ENCODE measurements at places on chromosomes 7 and 10.
A peak's percentile ranks its signal among the peaks of the same experiment; 100 is the strongest.

GRCh38 chr7:43584195-43584586 is 1.3 kb downstream of the STK17A start:
- no peaks in the 10 kb centered on the region for H3K27me3 ChIP-seq
- peak overlapping the region; percentile 89 for H3K27ac ChIP-seq
- H3K36me3 ChIP-seq: no peaks in the 10 kb centered on the region
- DNase-seq: peak; percentile 29

GRCh38 chr7:117082647-117083046 is 129.3 kb downstream of the ST7 start:
- no peaks in the 10 kb centered on the region for H3K27me3 ChIP-seq
- no peaks in the 10 kb centered on the region for H3K36me3 ChIP-seq
- H3K27ac ChIP-seq: no peak overlapping the region
- peaks cover 6% of the 10 kb centered on the region for H3K4me1 ChIP-seq
- H3K4me3 ChIP-seq: no peak overlapping the region
- no peak for DNase-seq

- H3K36me3 ChIP-seq: no peaks in the 10 kb centered on the region
- peak overlapping the region; percentile 78 for H3K4me3 ChIP-seq
- DNase-seq: peak; percentile 63
- peak overlapping the region; percentile 98 for H3K27ac ChIP-seq
These were observed 734 bp downstream of the CHST3 start for GRCh38 chr10:71964743-71965515.

DNA sequence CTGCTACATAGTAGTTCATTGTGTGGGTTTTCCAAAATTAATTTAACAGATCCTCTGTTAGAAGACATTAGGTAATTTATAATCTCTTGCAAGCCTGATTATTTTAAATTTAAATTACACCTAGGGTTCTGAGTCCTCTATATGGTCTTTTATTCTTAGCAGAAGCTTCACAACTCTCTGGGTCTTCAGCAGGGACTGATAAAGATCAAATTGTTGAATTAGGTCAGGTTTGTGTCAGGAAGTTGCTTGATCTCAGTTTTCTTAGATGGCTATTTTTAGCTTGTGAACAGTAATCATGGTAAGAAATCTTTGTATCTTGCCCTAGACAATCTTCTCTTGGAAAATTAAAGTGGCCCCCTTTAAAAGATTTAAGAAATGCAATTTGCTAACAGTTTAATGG is 183.1 kb upstream of the HDAC9 start:
- no peaks in the 10 kb centered on the region for H3K36me3 ChIP-seq
- H3K27ac ChIP-seq: no peak overlapping the region
- H3K4me1 ChIP-seq: no peaks in the 10 kb centered on the region
- no peaks in the 10 kb centered on the region for H3K27me3 ChIP-seq

GRCh38 chr7:112214883-112215282 is 8.4 kb downstream of the ZNF277 start:
- no peak overlapping the region for H3K27ac ChIP-seq
- H3K36me3 ChIP-seq: no peaks in the 10 kb centered on the region
- DNase-seq: no peak
- H3K4me1 ChIP-seq: no peaks in the 10 kb centered on the region

DNA sequence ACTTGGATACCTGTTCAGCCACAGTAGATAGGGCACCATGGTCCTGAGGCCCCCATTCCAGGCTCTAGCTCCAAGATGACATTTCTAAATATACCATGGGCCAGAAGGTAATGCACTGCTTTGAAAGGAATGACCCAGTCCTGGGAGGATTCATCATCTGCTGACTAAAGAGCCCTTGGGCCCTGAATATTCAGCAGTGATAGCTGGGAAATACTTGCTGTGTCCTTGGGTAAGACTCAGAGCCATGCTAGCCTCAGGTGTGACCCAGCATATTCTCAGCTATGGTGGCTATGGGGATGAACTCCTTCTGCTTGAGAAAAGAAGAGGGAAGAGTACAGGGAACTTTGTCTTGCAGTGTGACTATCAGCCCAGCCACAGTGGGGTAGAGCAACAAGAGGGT is 21.3 kb upstream of the AGR2 start:
- H3K27ac ChIP-seq: no peak overlapping the region
- no peaks in the 10 kb centered on the region for H3K4me1 ChIP-seq
- H3K4me3 ChIP-seq: no peak overlapping the region
- H3K36me3 ChIP-seq: no peaks in the 10 kb centered on the region
- no peaks in the 10 kb centered on the region for H3K27me3 ChIP-seq

DNA sequence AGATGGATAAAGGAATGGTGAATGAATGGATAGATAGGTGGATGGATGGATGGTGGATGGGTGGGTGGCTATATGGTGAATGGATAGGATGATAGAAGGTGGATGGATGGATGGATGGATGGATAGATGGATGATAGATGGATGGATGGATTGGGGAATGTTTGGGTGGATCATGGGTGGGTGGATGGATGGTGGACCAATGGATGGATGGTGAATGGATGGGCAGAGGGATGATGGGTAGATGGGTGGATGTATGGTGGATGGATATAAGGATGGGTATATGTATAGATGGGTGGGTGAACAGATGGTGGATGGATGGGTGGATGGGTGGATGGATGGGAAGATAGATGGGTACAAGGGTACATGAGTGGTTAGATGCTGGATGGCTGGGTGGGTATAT is 322.4 kb downstream of the ADARB2 start:
- no peak for DNase-seq
- peaks cover 4% of the 10 kb centered on the region for H3K27me3 ChIP-seq
- H3K27ac ChIP-seq: no peak overlapping the region
- no peaks in the 10 kb centered on the region for H3K4me1 ChIP-seq

DNA sequence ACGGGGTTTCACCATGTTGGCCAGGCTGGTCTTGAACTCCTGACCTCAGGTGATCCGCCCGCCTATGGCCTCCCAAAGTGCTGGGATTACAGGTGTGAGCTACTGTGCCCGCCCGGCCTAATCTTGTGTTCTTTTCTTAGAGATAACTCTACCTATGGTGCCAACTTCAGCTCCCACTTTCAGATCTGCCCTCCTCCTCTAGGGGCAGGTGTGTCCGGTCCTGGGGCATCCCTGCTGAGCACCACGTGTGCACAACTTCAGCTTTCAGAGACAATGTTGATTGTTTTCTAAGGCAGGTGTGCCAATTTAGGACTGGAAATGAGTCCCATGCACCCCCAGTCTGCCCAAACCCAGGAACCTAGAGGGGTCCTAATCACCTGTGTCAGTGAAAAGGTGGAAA is 18.5 kb upstream of the FXYD4 start:
- no peak overlapping the region for H3K4me3 ChIP-seq
- peaks cover 10% of the 10 kb centered on the region for H3K27me3 ChIP-seq
- no peaks in the 10 kb centered on the region for H3K4me1 ChIP-seq
- H3K27ac ChIP-seq: no peak overlapping the region

- no peaks in the 10 kb centered on the region for H3K36me3 ChIP-seq
- DNase-seq: no peak
- no peak overlapping the region for H3K27ac ChIP-seq
- H3K4me3 ChIP-seq: no peak overlapping the region
- no peaks in the 10 kb centered on the region for H3K27me3 ChIP-seq
These were observed 287.8 kb upstream of the IGFBP3 start for GRCh38 chr7:46208635-46209525.

GRCh38 chr7:114088470-114088940 is 169.7 kb upstream of the PPP1R3A start:
- H3K27ac ChIP-seq: peak overlapping the region; percentile 87
- peak overlapping the region; percentile 68 for H3K4me3 ChIP-seq
- H3K27me3 ChIP-seq: no peaks in the 10 kb centered on the region
- no peaks in the 10 kb centered on the region for H3K4me1 ChIP-seq

DNA sequence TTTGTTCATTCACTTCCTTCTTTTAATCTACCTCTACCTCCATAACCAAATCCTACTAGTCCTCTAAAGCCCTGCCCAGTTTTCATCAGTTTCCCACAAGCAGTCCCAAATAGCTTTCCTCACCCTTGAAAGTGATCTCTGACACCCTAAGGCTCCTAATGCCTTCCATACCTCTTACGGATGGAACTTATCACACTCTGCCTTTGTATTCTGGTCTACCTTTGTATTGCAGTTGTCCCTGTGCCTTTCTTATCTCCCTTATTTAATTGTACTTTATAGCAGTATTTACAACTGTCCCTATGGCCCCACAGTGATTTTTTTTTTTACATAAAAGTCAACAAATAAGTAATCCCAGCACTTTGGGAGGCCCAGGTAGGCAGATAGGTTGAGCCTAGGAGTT is 33.8 kb downstream of the ACSL5 start:
- H3K27ac ChIP-seq: no peak overlapping the region
- H3K4me1 ChIP-seq: no peaks in the 10 kb centered on the region
- no peaks in the 10 kb centered on the region for H3K27me3 ChIP-seq
- H3K4me3 ChIP-seq: no peak overlapping the region
- peaks cover 11% of the 10 kb centered on the region for H3K36me3 ChIP-seq
- no peak for DNase-seq

- H3K4me1 ChIP-seq: no peaks in the 10 kb centered on the region
- no peaks in the 10 kb centered on the region for H3K27me3 ChIP-seq
- DNase-seq: no peak
These were observed 175.7 kb downstream of the GFRA1 start for GRCh38 chr10:116097239-116097784.

- H3K4me3 ChIP-seq: no peak overlapping the region
- H3K27me3 ChIP-seq: no peaks in the 10 kb centered on the region
- H3K27ac ChIP-seq: no peak overlapping the region
- H3K4me1 ChIP-seq: no peaks in the 10 kb centered on the region
These were observed 12.1 kb upstream of the TRUB1 start for GRCh38 chr10:114925587-114926586.

GRCh38 chr10:100654782-100655325 is 90.5 kb upstream of the PAX2 start:
- H3K27me3 ChIP-seq: peaks cover 92% of the 10 kb centered on the region
- no peaks in the 10 kb centered on the region for H3K36me3 ChIP-seq
- no peak overlapping the region for H3K27ac ChIP-seq
- no peaks in the 10 kb centered on the region for H3K4me1 ChIP-seq
- no peak for DNase-seq
- H3K4me3 ChIP-seq: no peak overlapping the region

DNA sequence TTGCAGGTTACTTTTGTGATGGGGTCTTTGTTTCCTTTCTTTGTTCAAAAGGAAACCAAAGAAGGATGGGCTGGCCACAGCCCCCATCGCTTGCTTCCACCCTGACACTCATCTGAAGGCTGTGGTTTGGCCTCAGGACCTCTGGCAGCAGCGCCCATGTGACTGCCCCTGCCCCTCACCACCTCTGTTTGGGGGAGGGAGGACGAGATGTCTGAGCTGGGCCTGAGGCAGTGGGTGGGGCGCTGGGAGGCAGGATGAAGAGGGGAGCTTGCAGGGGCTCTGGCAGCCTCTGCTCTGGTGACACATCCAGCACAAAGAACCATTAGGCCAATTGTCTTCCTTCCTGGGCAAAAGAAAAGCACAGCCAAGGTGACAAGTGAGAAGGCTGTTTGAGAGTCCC is 15.9 kb upstream of the CHST15 start:
- H3K27ac ChIP-seq: no peak overlapping the region
- H3K27me3 ChIP-seq: no peaks in the 10 kb centered on the region
- peaks cover 30% of the 10 kb centered on the region for H3K4me1 ChIP-seq
- H3K4me3 ChIP-seq: no peak overlapping the region
- no peaks in the 10 kb centered on the region for H3K36me3 ChIP-seq

DNA sequence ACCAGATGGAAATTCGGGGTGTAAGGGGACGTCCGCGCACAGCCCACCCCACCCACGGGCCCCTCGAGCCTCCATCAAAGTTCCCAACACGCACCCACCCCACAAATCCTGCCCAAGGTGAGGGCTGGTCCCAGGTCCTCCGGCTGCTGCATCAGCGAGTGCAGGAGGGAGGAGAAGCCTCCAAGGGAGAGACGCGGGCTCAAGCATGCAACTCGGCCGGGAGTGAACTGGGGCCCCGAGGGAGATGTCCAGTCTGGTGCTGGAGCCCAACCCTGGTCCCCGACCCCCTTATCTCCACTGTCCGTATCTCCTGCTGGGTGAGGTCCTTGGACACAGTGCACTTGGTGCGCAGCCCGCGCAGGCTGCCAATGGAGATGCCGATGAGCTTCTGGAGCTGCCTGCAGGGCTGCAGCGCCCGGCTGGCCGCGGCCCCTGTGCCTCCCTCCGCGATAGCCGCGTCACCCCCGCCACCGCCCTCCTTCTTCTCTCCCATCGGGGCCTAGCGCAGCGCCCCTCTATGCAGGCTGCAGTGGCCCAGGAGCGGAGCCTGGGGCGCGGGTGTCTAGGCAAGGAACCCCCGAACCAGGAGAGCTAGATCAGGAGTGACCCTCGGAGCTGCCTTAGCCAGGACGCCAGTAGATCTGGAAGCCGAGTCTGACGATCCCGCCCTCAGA is 489.2 kb downstream of the ZNF33B start:
- H3K36me3 ChIP-seq: no peaks in the 10 kb centered on the region
- no peaks in the 10 kb centered on the region for H3K4me1 ChIP-seq
- DNase-seq: no peak
- H3K27me3 ChIP-seq: no peaks in the 10 kb centered on the region

- H3K36me3 ChIP-seq: no peaks in the 10 kb centered on the region
- H3K27me3 ChIP-seq: peaks cover 2% of the 10 kb centered on the region
- no peak overlapping the region for H3K27ac ChIP-seq
These were observed 3.5 kb downstream of the PTTG1IP2 start for GRCh38 chr7:90472805-90473540.

GRCh38 chr7:110075450-110075849 is 1015.5 kb upstream of the LRRN3 start:
- no peak overlapping the region for H3K4me3 ChIP-seq
- no peaks in the 10 kb centered on the region for H3K36me3 ChIP-seq
- H3K27ac ChIP-seq: no peak overlapping the region
- no peaks in the 10 kb centered on the region for H3K27me3 ChIP-seq
- H3K4me1 ChIP-seq: no peaks in the 10 kb centered on the region

DNA sequence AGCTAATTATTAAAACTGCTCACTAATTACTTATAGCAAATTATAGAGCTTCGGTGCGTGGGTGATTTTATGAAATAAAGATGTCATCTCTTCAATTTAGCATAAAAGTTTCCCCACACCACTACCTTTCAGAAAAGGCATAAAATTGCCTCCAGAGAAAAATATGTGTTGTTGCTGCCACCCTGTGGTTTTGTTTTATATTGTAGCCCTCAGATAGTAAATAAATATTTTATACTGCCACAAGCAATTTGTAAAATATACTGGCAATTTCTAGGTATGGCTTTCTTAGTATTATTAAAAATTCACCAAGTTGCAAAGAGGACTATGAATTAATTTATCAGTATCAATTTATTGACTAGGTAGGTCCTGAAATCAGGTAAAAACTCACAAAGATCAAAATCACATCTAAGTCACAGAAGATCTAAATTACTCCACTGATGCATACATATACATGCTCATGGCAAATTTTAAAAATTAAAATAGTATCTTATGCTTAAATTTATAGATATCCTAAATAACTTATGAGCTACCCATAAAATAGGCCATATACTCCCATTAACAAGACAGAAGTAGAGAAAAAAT is 26.5 kb downstream of the ASNS start:
- H3K27ac ChIP-seq: no peak overlapping the region
- H3K4me3 ChIP-seq: no peak overlapping the region
- H3K4me1 ChIP-seq: no peaks in the 10 kb centered on the region

- no peaks in the 10 kb centered on the region for H3K27me3 ChIP-seq
- peaks cover 10% of the 10 kb centered on the region for H3K4me1 ChIP-seq
- no peaks in the 10 kb centered on the region for H3K36me3 ChIP-seq
- no peak overlapping the region for H3K4me3 ChIP-seq
- peak overlapping the region; percentile 66 for H3K27ac ChIP-seq
- peak; percentile 43 for DNase-seq
These were observed 28.2 kb downstream of the MINDY4 start for GRCh38 chr7:30799206-30799975.
